ENCODE measurements at places on chromosomes 2 and 18.

DNA sequence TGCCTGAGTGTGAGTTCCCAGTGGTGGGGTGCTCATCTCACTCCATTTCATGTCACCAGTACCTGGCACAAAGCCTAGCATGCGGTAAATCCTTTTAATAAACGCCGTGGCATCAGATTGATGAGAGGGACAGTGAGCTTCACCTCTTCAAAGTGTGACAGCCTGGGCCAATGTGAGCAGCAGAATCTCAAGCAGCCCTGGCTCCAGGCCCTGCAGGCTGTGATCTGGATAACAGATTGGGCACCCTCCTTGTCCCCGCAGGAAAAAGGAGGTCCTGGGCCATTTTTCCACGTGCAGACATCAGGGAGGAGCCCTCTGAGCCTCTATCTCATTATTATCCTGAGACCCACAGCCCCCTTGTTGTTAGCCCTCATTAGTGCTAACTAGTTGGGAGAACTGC, 34.8 kb downstream of the TET3 start:
- DNase-seq, result no peak

DNA sequence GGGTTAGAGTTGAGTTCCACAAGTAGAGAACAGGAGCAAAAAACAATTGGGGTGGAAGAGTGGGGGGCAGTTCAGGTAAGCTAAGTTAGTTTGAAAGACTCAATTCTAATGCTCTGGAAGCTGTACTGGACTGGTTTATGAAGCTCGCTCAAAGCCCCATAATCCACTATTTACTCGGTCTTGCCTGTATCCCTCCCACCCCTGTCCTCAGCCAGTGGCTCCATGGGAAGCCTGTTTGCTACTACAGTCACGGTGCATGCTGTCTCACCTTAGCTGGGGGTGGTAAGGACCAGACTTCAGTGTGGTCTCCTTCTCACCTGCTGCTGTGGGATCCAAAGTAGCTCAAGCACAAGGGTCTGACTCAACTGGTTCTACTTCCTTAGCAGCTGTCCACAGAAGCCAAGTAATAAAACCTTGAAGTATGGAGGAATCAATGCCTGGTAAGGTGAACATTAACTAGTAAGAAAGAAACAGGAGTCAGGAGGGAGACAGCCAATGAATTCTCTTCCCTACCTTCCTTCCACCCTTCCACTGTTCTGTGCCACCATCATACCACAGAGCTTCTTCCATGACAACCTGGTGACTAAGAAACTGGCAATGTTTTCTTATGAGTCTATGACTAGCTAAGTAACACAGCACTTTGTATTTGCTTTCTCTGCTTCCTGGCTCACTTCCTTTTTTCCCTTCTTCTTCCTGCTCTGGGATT, 230.8 kb downstream of the SRBD1 start:
- DNase-seq, result no peak

DNA sequence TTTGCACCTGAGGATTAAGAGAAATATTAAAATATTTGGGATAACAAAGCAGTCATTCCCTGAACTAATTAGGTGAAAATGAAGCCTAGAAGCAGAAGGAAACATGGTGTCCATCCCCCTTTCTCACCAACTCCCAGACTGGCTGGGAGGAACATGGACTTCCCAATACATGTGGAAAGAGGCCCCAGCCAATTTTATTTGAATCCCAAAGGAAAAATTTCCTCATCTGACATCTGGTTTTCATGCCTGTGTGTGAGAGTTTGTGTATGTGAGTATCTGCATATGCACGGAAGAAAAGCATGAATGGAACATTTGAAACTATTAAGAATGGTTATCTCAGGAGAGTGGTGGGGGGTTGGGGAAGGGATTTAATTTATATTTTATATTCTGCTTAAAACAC, 84.3 kb downstream of the COPS8 start:
- DNase-seq, result no peak

DNA sequence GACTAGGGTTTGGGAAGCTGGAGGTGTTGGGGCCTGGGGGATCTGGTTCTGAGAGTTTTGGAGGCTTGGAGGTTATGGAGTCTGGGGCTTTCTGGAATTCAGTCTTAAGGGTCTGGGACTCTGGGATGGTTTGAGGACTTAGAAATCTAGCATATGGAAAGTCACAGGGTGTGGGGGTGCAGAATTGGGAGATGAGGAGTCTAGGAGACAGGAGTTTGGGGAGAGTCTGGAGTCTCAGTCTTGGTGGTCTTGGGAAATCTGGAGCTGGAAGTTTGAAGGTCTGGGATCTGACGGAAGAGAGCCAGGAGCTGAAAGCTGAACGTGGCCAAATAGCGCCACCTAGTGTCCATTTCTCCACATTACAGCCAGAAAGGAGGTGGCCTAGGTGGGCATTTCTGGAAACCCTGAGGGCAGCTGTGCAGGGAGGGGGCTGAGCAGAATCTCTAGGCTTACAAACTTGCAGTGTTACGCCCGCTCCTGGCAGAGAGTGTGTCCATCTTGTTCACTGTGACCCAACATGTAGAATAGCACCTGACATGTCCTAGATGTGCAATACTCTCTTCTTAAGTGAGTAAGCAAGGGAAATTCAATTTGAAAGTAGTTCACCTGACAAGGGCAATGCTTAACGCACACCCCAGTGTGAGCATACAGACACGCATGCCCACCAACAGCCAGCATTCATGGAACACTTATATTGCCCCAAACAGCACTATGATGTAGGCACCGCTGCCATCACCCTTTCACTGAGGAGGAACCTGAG, 204.8 kb downstream of the TFCP2L1 start:
- peak; percentile 30 for DNase-seq
